Activated CD8-positive, alpha-beta T cell treated with anti-CD3 and anti-CD28 coated beads, Interleukin-2, amount 10 ng/mL, durations not matched to agents 7 days and 5 days (primary cell): ENCODE measurements at places on chromosomes 4 and X.

DNA sequence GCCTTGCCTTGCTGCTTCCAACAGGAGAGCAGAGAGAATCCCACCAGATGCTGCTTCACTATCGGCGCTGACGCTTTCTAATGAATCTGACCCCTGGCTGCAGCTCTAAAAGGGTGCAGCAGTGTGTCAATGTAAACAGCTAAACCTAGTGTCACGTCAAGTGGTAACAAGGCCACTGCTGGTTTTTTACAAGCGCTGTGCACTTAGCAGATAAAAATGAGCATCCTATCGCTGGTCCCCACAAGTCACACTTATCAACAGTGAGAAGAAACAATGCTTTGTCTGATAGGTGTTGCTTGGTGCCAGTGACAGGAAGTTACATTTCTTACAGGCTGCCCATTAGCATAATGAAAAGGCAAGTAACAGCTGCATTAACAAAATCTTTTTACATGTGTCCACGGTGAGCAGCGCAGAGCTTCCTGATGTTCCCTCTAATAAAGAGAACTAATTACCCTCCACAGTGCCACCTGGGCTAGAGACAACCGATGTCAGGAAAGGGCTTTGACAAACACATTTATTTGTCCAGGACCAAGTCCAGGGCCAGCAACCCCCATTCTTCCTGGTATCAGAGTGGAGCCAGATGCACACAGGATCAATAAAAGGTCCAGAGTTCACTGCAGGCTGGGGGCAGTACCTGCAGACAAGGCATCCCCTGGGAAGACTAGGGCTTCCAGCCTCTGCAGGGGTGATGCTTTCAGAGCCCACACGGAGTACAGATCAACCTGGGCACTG, 176.0 kb downstream of the MGST2 start:
- DNase-seq, result no peak

DNA sequence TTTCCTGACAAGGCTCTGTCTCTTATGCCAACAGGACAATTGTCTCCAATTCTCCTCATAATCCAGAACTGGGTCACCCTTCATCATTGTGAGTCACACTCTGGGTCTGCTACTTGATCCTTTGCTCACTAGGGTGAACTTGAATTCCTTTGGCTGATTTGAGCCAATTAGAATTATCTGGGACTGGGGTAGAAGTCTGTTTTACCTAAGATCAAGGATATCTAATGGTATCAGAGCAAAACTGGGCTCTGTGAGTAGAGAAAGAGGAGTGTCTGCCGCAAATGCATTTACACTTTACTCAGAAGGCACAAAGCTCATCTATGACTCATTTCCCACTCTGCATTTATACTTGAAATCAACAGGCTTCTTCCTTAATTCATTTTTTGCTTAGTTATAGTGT, 72.6 kb downstream of the PITX2 start:
- DNase-seq, result no peak

DNA sequence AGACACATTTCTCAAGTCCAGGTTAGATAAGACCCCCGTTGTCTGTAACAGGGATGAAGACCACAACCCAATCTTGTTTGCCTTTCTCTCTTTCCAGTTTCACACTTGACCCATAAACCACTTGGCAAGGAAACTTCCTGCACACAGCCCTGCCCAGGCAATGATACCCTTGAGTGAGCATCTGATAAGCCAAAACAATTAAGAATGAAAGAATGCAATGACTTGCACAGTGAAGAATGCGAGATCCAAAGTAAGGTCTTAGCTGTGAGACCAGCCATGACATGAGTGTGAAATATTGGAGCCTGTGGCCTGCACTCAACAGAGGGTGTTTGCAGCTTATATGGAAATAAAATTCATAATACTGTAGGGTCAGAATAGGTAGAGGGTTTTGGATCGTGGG, 37.9 kb upstream of the MXRA5 start:
- no peak for DNase-seq

- no peak for DNase-seq
Observed at GRCh38 chrX:121666171-121666570, 618.8 kb downstream of the GLUD2 start.

GRCh38 chr4:168577624-168578023, 80.8 kb downstream of the PALLD start:
- no peak for DNase-seq

DNA sequence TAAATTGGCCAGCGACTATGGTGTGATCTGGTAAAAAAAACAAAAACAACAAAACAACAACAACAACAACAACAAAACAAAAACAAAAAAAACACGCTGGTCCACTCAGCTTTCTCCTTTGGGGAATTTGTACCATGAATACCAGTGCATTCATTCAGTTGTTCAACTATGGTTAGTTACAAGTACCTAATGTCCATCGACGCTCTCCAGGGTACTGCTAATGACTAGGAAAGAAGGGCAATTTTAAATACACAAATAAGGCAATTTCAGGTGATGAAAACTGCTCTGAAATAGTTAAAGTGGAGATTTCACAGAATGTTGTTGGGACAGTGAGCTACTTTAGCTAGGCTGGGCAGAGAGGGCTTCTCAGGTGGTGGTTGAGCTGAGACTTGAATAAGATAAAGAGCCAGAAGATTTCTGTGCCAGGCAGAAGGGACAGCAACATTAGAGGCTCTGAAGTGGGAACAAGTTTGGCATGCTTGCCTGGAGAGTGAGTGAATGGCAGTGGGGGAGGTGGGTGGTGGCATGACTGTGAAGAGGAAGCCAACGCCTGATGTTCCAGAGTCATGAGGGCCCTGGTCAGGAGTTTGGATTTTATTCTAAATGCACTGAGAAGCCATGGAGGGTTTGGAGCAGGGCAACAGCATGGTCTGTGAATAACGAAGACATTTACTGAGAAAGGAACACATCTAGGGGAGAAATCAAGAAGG, 45.9 kb upstream of the PGRMC2 start:
- no peak for DNase-seq

DNA sequence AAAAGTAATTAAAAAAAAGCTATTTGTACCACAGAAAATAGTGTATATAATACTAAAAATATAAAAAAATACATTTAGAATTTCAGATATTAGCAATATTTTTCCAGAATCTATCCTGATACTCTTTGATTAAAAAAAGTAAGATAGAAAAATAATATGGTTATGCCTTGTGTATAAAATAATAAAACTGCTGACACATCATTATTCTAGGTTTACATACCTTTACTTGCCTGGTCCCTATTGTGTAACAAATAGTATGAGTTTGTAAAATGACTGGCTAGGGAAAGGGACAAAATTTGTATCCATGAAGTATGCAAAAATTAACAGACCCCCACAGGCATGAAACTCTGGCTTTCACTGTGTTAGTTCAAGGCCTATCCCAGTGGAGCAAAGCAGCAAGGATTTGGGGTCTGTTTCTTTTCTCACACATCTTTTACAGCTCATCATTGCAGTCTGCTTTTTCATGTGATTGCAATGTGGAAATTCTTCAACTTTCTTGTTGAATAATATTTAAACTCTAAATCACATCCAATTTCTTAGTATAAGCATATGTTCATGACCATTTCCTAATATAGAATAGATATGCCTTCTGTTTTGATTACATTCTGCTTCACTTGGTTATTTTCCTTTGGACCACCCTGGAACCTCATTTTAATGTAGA, 136.7 kb upstream of the PCDH18 start:
- DNase-seq, result no peak

GRCh38 chrX:107447642-107448041, 1.8 kb upstream of the FRMPD3 start:
- no peak for DNase-seq
